ENCODE measurements at places on chromosomes 6 and 20. TPM values are rescaled to one million over a fixed set of nuclear protein-coding genes. Genes with fewer than 3 reads are reported as not detected.

The DEFB132 gene
- total RNA-seq = not detected

The GRIK2 gene
- total RNA-seq = 12.6 TPM

The SEL1L2 gene
- 0.91 TPM for total RNA-seq

The RPS10 gene
- 770 TPM for total RNA-seq

The SYCP2L gene
- total RNA-seq = 0.59 TPM

The WFDC10B gene
- not detected for total RNA-seq

The ZNF341 gene
- total RNA-seq = 1.1 TPM

The RAET1L gene
- total RNA-seq = not detected

GRCh38 chr6:99485395-99485773 lies 29.8 kb downstream of the USP45 start:
- DNase-seq = no peak

DNA sequence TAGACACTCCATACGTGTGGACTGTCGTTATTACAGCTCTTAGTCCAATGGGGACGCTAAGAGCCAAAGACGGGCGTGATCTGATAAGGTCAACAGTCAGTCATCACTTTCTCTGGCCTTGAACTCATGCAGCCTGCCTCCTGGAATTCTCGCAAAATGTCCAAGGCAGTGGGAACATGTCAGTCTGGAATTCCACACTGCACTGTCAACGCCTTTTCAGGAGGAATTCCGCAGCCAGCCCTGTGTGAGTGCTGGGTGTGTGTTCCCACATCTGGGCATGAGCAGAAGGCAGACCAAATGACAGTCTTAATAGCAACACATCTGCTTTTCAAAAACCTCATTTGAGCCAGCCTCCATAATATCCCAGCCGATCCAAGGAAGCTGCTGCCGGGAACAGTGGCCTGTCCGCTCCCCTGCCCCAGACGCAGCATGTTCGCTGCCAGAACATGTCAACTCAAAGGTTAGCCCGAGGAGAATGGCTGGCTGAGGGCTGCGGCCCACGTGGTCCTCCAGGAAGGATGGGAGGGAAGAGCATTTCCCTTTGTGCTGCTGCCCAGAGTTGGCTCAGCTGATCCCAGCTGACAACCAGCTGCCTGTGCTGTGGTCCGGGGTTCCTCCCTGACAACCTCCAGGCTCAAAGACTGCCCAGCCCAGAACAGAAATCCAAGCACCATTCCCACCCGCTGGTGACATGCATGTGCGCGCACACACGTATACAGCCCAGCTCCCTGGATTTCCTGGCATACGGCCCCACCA lies 103.1 kb downstream of the SULF2 start:
- DNase-seq = peak; percentile 84

DNA sequence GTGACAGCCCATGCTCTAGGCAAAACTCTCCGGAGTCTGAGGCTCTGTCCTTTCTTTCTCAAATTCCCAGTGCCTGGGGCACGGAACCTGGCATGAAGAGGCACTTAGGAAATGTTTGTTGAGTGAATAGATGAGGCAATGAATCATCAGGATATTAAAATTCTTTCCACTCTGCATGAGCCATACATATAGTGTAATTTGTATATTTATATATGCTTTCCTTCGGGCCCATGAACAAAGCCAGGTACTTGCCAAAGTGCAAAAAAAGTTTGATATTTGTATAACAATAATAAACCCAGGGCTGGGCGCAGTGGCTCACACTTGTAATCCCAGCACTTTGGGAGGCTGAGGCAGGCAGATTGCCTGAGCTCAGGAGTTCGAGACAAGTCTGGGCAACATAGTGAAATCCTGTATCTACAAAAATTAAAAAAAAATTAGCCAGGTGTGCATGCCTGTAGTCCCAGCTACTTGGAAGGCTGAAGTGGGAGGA lies 212.3 kb upstream of the ZNF217 start:
- no peak for DNase-seq

GRCh38 chr6:100382767-100383195 lies 81.9 kb downstream of the SIM1 start:
- no peak for DNase-seq

- no peak for DNase-seq
Measured at GRCh38 chr20:32035426-32035779, 16.6 kb upstream of the HCK start.

GRCh38 chr20:14234666-14235295 lies 102.6 kb downstream of the FLRT3 start:
- DNase-seq = no peak

GRCh38 chr6:98024359-98024758 lies 741.3 kb upstream of the MMS22L start:
- DNase-seq = no peak

- no peak for DNase-seq
Measured at GRCh38 chr6:73823046-73823735, 127.2 kb downstream of the CD109 start.

DNA sequence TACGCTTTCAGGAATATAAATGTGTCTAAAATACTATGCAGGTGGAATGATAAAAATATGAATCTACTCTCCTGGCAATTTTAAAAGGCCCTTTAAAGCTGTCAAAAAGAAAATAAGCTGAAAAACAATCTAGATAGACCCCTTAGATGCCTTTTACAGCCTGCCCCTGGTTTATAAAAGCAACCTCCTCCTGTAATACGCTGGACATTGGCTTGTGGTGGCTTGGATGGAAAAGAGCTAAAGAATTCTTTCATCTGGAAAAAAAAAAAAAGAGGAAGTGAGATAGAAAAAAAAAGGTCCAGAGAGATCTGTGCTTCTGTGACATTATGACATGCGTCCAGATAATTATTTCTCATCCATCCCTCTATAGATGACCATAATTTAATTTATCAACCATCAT lies 115.9 kb upstream of the NRSN1 start:
- DNase-seq = no peak

DNA sequence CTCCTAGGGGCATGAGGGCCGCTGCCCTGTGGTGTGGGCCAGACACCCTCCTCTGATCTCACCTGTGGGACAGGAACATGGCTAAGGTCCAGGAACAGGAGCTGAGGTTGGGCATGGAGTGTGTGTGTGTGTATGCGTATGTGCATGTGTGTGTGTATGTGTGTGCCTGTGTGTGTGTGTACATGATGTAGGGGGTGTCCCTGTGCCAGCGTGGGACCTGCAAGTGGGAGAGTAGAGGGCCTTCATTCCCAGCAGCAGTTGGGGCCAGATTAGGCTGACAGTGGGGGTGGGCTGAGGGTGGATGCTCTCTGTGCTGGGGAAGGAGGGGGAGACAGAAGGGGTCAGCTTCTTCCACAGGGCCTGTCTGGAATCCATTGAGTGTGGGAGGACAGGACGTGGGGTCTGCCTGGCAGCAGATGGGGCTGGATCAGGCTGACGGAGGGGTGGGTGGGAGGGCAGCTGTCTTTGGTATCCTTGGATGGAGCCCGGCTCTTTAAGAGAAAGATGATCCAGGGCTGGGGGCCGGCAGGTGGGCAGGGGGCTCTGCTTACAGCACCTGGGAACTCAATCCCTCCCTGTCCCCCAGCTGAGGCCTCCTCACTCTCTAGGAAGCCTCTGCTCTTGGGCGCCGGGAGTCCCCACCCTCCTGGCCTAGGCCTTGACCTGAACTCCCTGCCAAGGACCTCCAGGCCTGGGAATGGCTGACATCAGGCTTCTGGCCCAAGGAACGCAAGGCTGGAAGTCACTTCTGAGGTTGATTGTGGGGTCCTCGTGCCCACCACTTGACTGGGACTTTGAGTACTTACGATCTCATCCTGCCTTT lies 44.0 kb downstream of the SPDEF start:
- DNase-seq = no peak

DNA sequence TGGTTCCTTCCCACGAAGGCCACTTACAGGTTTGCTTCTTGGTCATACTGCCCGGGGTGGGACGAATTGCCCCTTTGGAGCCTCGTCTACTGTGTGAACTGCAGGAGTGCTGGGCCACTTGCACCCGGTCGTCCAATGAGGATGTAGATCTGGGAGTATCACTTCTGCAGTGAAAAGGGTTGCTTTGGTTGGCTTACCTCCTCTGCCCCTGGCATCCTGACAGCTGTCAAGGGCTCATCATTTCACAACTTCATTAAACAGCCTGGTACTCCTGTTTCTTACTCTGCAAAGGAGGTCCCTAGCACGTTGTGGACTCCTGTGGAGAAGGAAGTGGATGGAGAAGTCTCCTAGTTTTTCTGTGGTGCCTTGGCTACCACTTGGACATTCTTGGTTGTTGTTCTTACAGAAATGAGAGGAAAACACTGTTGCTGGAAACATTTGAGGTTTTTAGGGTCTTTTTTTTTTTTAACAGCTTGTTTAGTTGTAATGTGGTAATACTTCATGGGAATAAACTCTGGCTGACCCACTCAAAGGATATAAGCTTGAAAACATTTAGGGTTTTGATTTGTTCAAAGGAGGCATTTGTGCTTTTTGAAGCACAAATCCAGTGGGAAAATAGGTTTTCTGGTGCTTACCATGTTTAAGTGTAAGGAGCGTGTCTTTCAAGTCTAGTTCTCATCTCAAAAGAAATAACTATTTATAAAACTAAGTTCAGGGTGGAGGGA lies 60.7 kb downstream of the AKAP12 start:
- DNase-seq = no peak

- no peak for DNase-seq
Measured at GRCh38 chr6:10144772-10145171, 270.1 kb downstream of the TFAP2A start.

DNA sequence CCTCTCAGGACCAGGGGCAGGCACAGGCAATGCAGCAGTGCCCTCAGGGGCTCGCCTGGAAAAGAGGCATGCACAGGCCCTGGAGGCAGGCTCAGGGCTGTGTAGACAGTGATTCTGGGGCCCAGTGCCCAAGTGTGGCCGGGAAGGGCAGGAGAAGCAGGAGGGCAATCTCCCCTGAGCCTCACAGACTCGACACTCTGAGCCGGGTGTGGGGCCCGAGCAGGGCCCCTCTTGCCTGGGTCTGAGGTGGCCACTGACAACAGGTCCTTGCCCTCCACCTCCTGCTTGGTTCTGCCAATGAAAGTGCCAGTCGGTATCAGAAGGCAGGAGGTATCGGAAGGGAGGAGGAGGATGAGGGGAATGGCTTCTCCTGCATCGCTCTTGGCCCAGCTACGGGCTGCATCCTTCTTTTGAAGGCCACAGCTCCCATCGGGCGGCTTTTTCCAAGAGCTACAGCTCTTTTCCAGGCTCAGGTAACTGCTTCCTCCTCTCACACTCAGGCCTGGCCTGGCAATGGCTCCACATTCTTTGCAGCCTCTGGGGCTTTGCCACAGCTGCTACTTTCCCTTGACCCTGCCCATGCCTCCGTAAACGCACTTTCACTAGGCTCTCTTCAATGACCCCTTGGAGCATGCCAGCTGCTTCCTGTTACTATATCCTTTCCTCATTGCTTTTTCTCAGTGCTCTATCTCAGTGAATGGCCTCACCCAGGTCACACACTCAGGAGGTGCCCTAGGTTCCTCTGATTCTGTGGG lies 24.5 kb downstream of the GABRR2 start:
- DNase-seq = no peak
